ENCODE measurements at places on chromosomes 3 and 15.

- H3K27me3 ChIP-seq, result no peaks in the 10 kb centered on the region
- DNase-seq, result no peak
- H3K27ac ChIP-seq, result no peak overlapping the region
- no peak overlapping the region for H3K4me3 ChIP-seq
These were observed 904.1 kb downstream of the OTOL1 start for GRCh38 chr3:162400697-162401096.

DNA sequence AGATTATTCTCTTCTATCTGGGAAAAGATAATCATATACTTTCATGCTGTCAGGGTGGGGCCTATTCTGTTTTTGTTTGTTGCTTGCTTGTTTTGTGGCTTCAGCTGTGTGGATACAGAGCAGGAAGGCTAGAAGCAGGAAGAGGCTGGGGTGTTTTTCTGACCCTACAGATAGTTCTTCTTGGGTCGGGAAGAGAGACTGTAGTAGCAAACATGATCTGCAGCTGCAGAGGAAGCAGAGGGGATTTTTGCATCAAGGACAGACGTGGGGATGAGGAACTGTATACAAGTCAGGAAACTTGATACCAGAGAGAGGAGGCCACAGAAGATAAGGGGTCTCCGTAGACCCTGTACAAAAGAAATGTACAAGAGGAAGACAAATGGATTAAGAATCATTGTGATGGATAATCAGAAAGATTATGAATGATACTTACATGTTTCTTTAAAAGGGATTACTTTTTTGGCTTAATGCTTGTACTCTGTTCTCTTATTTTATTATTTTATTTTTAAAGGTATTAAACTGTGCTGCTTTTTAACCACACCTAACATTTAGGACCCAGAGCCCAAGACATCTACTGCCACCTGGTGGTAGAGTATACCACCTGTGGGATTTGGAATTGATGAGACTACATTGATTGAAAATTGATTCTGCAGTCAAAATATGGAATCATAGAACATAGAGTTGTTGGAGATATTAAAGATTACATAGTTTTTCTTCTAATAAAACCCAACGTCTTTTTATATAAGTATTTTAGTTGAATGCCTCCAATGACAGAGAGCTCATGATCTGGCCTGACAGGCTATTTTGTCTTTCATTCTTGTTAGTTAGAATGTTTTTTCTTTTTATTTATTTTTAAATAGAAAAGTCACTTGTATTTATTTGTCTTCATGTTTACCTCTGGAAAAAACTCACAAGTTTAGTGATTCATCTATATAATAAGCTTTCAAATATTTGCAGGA, 87.3 kb upstream of the ROPN1 start:
- H3K27me3 ChIP-seq, result no peaks in the 10 kb centered on the region
- no peak overlapping the region for H3K4me3 ChIP-seq
- DNase-seq, result no peak
- no peaks in the 10 kb centered on the region for H3K36me3 ChIP-seq
- H3K27ac ChIP-seq, result no peak overlapping the region

DNA sequence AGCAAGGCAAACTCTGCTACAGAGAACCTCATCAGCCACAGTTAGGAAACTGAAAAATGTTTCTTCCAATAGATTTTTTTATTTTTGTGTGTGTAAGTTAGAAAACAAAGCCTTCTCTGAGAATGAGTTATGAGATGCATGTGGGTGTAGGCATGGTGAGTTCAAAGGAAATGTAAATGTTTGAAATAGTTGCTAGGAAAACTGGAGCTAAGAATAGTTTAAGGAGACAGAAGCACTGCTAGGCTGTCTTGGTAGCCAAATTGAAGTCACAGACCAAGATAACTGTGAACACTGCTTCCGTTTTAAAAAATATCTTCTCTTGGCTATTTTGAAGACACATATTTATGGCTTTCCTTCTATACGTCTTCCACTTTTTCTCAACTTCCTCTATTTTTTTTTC, 1501.2 kb upstream of the CADM2 start:
- H3K27ac ChIP-seq, result no peak overlapping the region
- H3K36me3 ChIP-seq, result no peaks in the 10 kb centered on the region
- peak; percentile 3 for DNase-seq
- no peaks in the 10 kb centered on the region for H3K27me3 ChIP-seq
- H3K4me3 ChIP-seq, result no peak overlapping the region
- H3K4me1 ChIP-seq, result no peaks in the 10 kb centered on the region

GRCh38 chr15:74170071-74170844, 3.3 kb upstream of the ISLR start:
- peak overlapping the region; percentile 38 for H3K27ac ChIP-seq
- no peaks in the 10 kb centered on the region for H3K36me3 ChIP-seq
- H3K27me3 ChIP-seq, result peaks cover 2% of the 10 kb centered on the region
- peaks cover 14% of the 10 kb centered on the region for H3K4me1 ChIP-seq
- no peak overlapping the region for H3K4me3 ChIP-seq

DNA sequence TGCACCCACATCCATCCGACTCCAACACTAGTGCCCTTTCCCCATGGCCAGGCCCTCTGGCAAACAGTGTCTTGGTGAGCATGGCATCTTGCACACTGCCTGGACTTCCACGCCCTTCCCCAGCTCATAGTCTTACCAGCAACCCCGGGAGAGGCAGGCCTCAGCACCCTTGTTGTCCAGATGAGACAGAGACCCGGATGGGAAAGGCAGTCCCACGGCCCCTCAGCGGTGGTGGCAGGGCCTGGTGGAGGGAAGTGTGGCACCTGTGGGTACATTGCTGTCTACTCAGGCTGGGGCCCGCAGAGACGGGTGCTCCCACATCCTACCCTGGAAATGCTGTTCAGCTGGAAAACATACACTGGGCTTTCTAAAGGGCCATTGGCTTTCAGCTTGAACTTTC, 28.4 kb downstream of the HDAC11 start:
- peaks cover 9% of the 10 kb centered on the region for H3K36me3 ChIP-seq
- no peak overlapping the region for H3K27ac ChIP-seq
- no peak for DNase-seq

- no peak overlapping the region for H3K27ac ChIP-seq
- no peaks in the 10 kb centered on the region for H3K36me3 ChIP-seq
- no peak overlapping the region for H3K4me3 ChIP-seq
- no peak for DNase-seq
- no peaks in the 10 kb centered on the region for H3K4me1 ChIP-seq
- no peaks in the 10 kb centered on the region for H3K27me3 ChIP-seq
These were observed 372.2 kb upstream of the MCTP2 start for GRCh38 chr15:93859176-93859575.

DNA sequence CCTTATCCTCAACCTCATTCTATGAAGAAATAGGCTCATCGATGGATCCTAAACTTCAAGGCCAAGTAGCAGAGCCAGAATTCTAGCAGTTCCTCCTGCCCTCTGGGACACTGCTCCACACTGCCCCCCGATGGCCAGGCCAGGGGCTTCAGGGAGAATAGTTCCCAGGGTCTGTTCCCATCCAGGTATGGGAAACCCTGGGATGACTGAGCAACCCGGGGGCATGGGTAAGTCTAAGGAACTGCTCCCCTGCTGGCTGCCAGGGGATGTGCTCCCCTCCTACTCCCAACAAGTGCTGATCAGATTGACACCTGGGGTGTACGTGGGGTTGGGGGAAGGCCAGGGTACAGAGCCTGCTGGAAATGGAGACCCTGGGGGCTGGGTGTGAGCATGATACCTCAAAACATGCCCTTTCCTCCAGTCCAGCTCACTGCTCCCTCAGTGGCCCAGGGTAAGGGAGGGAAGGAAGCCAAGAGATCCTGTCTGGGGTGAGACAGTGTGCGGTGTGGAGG, 7.6 kb downstream of the ULK3 start:
- H3K4me1 ChIP-seq, result peaks cover 28% of the 10 kb centered on the region
- DNase-seq, result peak; percentile 23
- H3K27ac ChIP-seq, result no peak overlapping the region
- H3K36me3 ChIP-seq, result peaks cover 46% of the 10 kb centered on the region

DNA sequence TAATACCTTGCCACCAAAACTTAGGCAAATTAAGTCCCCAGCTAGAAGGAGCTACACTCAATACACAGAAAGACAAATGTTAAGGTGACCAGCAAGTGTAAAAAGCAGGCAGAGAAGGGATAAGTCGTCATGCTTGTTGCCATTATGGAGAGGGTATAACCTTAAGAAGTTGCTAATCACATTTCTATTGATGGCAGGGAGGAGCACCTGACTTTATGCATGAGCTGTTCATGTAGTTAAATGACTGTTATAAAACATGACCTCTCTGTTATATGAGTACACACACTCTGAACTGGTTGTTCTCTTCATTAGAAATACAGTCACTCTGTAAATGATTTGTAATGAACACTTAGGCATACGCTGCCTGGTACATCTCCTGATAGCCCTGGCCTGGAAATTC, 6.6 kb upstream of the CCNL1 start:
- DNase-seq, result peak; percentile 82
- H3K27me3 ChIP-seq, result no peaks in the 10 kb centered on the region
- no peaks in the 10 kb centered on the region for H3K36me3 ChIP-seq
- H3K4me3 ChIP-seq, result no peak overlapping the region
- H3K4me1 ChIP-seq, result peaks cover 18% of the 10 kb centered on the region

GRCh38 chr15:66007663-66008262, 138.5 kb downstream of the RAB11A start:
- no peaks in the 10 kb centered on the region for H3K36me3 ChIP-seq
- H3K4me1 ChIP-seq, result peaks cover 21% of the 10 kb centered on the region
- H3K27me3 ChIP-seq, result no peaks in the 10 kb centered on the region
- H3K27ac ChIP-seq, result no peak overlapping the region
- no peak for DNase-seq
- H3K4me3 ChIP-seq, result no peak overlapping the region

- H3K27me3 ChIP-seq, result no peaks in the 10 kb centered on the region
- no peak overlapping the region for H3K27ac ChIP-seq
- H3K36me3 ChIP-seq, result no peaks in the 10 kb centered on the region
- H3K4me1 ChIP-seq, result no peaks in the 10 kb centered on the region
- peak; percentile 20 for DNase-seq
- H3K4me3 ChIP-seq, result no peak overlapping the region
These were observed 42.3 kb downstream of the NEK10 start for GRCh38 chr3:27326629-27327545.

- no peak overlapping the region for H3K27ac ChIP-seq
- no peaks in the 10 kb centered on the region for H3K4me1 ChIP-seq
- no peaks in the 10 kb centered on the region for H3K27me3 ChIP-seq
- no peak for DNase-seq
- no peak overlapping the region for H3K4me3 ChIP-seq
These were observed 190.9 kb upstream of the PLSCR5 start for GRCh38 chr3:146796078-146796477.

- DNase-seq, result no peak
- no peaks in the 10 kb centered on the region for H3K36me3 ChIP-seq
- no peaks in the 10 kb centered on the region for H3K27me3 ChIP-seq
These were observed 102.8 kb downstream of the PYDC2 start for GRCh38 chr3:191563722-191564121.

- no peak overlapping the region for H3K4me3 ChIP-seq
- no peak for DNase-seq
- no peak overlapping the region for H3K27ac ChIP-seq
These were observed 67.0 kb upstream of the TPM1 start for GRCh38 chr15:62975515-62975914.

GRCh38 chr15:101123222-101123910, 128.5 kb downstream of the CHSY1 start:
- H3K27me3 ChIP-seq, result no peaks in the 10 kb centered on the region
- H3K36me3 ChIP-seq, result no peaks in the 10 kb centered on the region
- H3K4me1 ChIP-seq, result peaks cover 12% of the 10 kb centered on the region
- no peak for DNase-seq
- H3K27ac ChIP-seq, result no peak overlapping the region

GRCh38 chr3:54087581-54088410, 34.6 kb upstream of the CACNA2D3 start:
- no peak overlapping the region for H3K4me3 ChIP-seq
- no peaks in the 10 kb centered on the region for H3K36me3 ChIP-seq
- no peaks in the 10 kb centered on the region for H3K4me1 ChIP-seq

GRCh38 chr3:96000966-96001365, 813.4 kb upstream of the EPHA6 start:
- H3K27ac ChIP-seq, result no peak overlapping the region
- no peaks in the 10 kb centered on the region for H3K27me3 ChIP-seq
- no peak for DNase-seq
- no peaks in the 10 kb centered on the region for H3K4me1 ChIP-seq

DNA sequence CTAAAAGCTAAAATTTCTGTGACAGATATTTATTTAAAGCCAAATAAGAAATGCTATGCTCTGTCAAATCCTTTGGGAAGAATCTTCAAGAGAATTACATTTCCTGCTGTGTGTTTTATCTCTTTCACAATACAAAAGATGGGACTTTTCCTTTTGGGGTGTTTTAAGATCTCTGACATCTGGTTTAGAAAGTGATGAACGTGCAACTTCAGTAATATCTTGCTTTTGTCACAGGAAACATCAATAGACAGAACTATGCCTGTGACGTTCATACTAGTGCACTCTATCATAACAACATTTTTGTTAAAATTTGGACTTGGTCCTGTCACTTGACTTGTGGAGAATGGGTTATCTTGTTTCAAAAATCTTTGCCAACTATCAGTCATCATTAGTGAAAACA, 195.7 kb upstream of the KCNMB2 start:
- no peak overlapping the region for H3K27ac ChIP-seq
- DNase-seq, result no peak
- no peak overlapping the region for H3K4me3 ChIP-seq
- no peaks in the 10 kb centered on the region for H3K4me1 ChIP-seq
- no peaks in the 10 kb centered on the region for H3K36me3 ChIP-seq
- no peaks in the 10 kb centered on the region for H3K27me3 ChIP-seq

GRCh38 chr15:77533578-77534430, 98.9 kb downstream of the LINGO1 start:
- H3K27ac ChIP-seq, result no peak overlapping the region
- no peak for DNase-seq
- no peaks in the 10 kb centered on the region for H3K27me3 ChIP-seq
- no peaks in the 10 kb centered on the region for H3K36me3 ChIP-seq

DNA sequence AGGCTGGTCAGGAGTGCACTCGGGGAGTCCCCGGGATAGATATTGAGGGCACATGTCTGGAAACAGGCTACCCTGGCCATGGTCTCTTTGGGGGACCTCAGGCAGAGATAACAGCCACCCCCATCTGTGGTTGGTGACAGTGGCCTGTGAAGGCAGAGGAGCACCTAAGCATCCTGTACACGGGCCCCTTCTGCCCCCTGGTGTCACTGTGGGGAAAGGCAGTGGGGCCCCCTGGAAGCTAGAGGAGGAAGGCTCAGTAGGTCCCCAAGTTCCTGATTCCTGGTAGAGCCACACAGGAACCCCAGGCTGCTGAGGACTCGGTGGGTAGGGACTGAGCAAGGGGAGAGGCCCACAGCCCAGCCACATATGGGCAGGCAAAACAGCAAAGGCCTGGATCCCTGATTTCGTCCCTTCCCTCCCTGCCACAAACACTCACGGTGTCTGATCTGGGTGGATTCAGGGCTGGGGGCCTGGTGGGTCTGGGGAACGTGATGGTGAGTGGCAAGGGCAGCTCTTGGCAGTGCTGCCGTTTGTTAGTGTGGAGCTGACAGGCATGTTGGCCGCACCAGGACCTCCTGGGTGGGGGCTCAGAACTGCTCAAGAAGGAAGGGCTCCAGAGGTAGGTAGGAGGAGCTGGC, 14.1 kb upstream of the CXCR6 start:
- no peaks in the 10 kb centered on the region for H3K4me1 ChIP-seq
- H3K36me3 ChIP-seq, result peaks cover 75% of the 10 kb centered on the region
- H3K4me3 ChIP-seq, result no peak overlapping the region
- no peak overlapping the region for H3K27ac ChIP-seq
- H3K27me3 ChIP-seq, result no peaks in the 10 kb centered on the region
